Activated CD8-positive, alpha-beta memory T cell treated with anti-CD3 and anti-CD28 coated beads, Interleukin-2, amount 10 ng/mL, durations not matched to agents 7 days and 5 days (primary cell): ENCODE measurements at places on chromosomes 16 and 17. TPM values are rescaled to one million over a fixed set of nuclear protein-coding genes. Genes with fewer than 3 reads are reported as not detected.

The TP53TG3 gene
- total RNA-seq, result not detected

The CES3 gene
- 2.3 TPM for total RNA-seq

The PRDM7 gene
- total RNA-seq, result not detected

The MEOX1 gene
- 1.3 TPM for total RNA-seq

DNA sequence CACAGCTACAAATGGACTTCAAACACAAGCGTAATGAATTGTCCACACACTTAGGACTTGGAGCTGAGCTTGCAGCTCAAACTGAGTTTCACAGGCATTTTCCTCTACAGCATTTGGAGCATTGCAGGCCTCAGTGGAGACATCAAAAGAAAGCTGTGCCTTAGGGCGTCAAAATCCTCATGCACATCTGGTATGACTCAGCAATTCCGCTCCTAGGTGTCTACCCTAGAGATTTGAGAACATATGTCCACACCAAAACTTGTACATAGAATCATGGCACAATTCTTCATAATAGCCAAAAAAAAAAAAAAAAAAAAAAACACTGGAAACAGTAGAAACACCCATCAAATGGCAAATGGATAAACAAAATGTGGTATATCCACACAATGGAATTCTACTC, 47.1 kb downstream of the GP2 start:
- no peak overlapping the region for H3K4me3 ChIP-seq
- no peaks in the 10 kb centered on the region for H3K27me3 ChIP-seq
- H3K4me1 ChIP-seq, result no peaks in the 10 kb centered on the region

GRCh38 chr17:72953621-72954020, 138.9 kb downstream of the SLC39A11 start:
- H3K4me3 ChIP-seq, result no peak overlapping the region
- no peaks in the 10 kb centered on the region for H3K36me3 ChIP-seq
- no peaks in the 10 kb centered on the region for H3K27me3 ChIP-seq
- DNase-seq, result no peak
- H3K27ac ChIP-seq, result no peak overlapping the region

DNA sequence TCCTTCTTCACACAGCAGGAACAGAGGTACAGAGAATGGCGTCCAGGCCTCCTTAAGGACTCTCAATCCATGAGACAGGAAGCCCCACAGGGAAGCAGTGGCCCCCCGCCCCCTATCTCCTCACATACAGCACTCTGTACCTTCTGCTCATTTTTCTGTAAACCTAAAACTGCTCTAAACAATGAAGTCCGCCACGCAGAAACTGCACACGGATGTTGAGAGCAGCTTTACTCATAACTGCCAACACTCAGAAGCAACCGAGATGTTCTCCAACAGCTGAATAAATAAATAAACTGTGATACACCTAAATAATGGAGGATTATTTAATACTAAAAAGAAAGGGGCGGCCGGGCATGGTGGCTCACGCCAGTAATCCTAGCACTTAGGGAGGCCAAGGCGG, 9.9 kb downstream of the TBC1D16 start:
- H3K27me3 ChIP-seq, result no peaks in the 10 kb centered on the region

DNA sequence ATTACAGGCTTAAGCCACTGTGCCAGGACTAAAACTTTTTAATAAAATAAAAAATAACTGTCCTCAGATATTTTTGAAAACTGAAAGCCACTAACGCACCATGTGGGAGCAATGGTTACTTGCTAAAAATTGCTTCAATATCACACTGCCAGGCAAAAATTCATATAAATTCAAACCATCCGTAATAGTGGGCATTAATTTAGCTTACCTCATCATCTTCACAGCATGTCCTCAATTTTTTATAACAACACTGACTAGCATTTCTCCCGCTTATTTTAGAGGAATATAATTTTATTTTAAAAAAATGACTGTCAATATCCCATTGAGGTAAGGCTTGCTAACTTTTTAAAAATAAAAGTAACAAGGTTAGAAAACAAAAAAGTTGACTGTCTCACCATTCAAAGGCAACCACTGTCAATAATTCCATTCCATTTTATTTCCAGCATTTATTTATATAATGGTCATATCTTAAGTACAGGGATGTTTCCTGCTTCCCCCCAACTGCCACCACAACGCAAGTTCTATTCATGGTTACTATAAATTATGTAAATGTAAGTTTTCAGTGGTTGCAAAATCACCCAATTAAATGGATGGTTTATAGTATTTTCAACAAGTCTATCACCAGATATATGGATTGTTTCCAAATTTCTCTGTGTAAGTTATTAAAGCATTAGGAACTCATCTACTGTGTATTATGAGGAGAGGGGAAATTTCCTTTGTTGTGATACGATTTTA, 25.4 kb downstream of the GSPT1 start:
- H3K27me3 ChIP-seq, result no peaks in the 10 kb centered on the region
- peaks cover 41% of the 10 kb centered on the region for H3K36me3 ChIP-seq
- DNase-seq, result no peak
- H3K27ac ChIP-seq, result no peak overlapping the region
- no peak overlapping the region for H3K4me3 ChIP-seq

DNA sequence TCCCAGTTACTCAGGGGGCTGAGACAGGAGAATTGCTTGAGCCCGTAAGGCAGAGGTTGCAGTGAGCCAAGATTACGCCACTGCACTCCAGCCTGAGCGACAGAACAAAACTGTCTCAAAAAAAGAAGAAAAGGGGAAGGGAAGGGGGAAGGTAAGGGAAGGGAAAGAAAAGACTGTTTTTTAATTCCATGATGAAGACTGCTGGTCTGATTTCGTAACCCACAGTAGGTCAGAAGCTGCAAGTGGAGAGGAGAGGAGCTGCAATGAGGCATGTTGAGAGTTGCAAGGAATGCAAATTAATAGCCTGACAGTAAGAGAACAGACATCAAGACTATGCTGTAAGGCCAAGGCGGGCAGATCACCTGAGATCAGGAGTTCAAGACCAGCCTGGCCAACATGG, 33.3 kb downstream of the HELZ start:
- H3K27me3 ChIP-seq, result no peaks in the 10 kb centered on the region
- DNase-seq, result no peak
- no peak overlapping the region for H3K27ac ChIP-seq
- H3K4me1 ChIP-seq, result peaks cover 11% of the 10 kb centered on the region
